Forelimb muscle (tissue), 1 donor: ENCODE measurements at places on chromosomes 6 and 20.
A peak's percentile ranks its signal among the peaks of the same experiment; 100 is the strongest.

GRCh38 chr20:2403291-2404052 lies 22.8 kb downstream of the TGM6 start:
- DNase-seq = no peak

- DNase-seq = no peak
Measured at GRCh38 chr6:123329337-123329736, 307.4 kb downstream of the TRDN start.

DNA sequence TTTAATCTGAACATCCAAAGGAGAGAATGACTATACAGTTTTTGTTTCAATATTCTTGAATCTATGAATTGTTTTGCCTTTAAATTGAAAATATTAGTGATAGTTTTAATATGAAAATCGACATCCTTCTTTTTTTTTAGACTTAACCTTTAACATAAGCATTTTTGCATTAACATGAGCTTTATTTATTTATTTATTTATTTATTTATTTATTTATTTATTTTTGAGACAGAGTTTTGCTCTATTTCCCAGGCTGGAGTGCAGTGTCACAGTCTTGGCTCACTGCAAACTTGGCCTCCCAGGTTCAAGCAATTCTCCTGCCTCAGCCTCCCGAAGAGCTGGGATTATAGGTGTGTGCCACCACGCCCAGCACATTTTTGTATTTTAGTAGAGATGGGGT lies 27.6 kb downstream of the GJA1 start:
- DNase-seq = no peak

DNA sequence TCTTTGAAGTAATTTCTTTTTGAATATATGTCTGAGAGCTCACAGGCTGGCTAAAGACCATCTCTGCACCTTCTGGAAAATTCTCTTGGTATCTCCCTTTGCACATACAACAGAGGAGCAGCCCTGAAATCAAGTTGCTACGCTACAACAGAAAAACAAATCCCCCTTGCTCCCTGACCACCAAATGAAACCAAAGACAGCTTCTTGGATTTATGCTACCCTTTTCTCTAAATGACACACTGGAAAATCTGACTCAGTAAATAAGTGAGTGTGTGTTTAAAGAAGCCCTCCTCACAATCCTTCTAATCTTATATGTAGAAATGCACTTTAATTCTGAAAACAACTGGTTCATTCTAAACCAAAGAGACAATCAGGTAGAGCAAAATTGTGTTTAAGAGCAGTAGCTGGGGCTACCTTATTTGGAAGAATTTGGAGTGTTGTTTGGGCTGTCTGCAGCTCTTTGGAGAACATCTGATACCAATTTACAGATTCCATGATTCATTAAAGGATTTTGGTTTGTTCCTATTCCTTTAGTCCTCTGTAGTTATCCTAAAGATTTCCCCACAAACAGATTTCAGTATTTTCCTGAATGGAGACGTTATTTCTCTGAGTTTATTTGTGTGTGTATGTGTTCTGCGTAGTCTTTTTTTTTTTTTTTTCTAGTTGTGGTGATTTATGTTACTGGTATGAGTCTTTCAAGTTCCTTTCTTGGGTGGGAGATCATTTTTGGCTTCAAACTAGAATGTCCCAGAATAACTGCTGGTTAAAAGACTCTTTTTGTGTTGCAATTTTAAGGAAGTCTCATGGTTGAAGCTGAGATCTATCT lies 36.4 kb upstream of the UTRN start:
- peak; percentile 72 for DNase-seq

GRCh38 chr6:160039441-160039840 lies 70.6 kb downstream of the IGF2R start:
- DNase-seq = no peak

- no peak for DNase-seq
Measured at GRCh38 chr6:30327232-30327746, 562 bp downstream of the TRIM39 start.

DNA sequence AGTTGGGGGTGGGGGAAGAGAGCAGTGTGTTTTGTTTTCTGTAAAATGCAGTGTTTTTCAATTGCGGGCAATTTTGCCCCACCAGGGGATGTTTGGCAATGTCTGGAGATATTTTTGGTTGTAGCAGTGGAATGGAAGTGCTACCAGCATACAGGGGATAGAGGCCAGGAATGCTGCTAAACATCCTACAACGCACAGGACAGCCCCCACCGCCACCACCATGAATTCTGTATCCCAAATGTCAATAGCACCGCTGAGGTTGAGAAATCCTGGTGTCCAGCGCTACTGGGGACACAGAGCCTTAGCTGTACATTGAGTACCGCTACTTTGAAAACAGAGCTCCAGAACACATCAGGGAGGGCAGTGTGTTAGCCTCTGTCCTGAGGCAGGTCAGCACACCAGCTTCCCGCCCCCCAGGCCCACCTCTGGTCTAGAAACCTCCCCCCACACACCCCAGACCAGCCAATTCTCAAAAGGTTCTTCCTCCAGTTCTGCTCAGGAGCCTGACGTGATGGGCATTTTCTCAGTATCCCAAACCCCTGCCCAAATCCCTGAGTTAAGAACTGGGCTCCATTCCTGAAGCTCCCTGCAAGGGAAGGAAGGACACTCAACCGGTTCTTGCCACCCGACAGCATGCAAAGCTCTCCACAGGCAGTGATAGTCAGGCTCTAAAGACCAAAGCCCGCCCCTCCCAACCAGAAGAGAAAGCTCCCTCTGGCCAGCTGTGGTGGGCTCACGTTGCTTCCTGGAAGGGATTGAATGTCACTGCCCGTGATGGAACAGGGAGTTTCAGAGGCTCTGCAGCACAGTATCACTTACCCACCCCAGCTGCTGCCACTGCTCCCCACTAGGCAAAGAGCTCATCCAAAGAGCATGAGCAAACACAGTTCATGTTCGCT lies 321.5 kb upstream of the JARID2 start:
- no peak for DNase-seq

GRCh38 chr20:59703046-59703445 lies 98.7 kb downstream of the PHACTR3 start:
- no peak for DNase-seq

DNA sequence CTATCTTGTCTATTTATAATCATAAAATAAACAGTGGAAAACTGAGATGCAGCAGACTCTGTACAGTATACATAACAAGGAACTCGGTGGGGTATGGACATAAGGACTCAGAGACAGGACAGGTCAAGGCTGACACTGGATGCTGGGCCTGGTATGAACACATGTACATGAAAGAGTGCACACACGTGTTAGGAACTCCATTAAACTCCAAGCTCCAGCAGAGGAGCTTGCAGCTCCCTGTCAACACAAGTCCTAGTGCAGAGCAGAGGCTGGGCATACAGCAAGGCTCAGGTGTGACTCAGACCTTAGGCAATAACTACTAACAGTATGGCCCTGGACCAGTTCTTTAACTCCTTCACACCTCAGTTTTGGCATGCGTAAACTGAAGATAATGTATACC lies 17.1 kb downstream of the NAPB start:
- DNase-seq = no peak

GRCh38 chr20:35116258-35116657 lies 23.7 kb upstream of the TRPC4AP start:
- no peak for DNase-seq

DNA sequence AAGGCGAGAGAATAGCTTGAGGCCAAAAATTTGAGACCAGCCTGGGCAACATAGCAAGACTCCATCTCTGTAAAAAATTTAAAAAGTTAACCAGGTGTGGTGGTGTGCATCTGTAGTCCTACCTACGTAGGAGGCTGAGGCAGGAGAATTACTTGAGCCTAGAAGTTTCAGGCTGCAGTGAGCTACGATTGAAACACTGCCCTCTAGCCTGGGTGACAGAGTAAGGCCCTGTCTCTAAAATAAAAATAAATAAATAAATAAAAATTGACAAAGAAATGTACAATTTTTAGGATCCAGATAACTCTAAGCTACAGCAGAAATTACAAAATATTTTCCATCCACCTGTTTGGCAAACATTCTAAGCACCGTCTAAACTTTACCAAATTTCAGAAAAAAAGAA lies 941.0 kb upstream of the ADGRB3 start:
- no peak for DNase-seq

GRCh38 chr6:32439602-32440214 lies at the start of gene HLA-DRA:
Gene HLA-DRA (plus strand): TSS chr6:32439887. CDS start chr6:32439951, 64 bp downstream.
- no peak for DNase-seq

GRCh38 chr6:120383681-120384080 lies 950.6 kb downstream of the TBC1D32 start:
- DNase-seq = no peak

DNA sequence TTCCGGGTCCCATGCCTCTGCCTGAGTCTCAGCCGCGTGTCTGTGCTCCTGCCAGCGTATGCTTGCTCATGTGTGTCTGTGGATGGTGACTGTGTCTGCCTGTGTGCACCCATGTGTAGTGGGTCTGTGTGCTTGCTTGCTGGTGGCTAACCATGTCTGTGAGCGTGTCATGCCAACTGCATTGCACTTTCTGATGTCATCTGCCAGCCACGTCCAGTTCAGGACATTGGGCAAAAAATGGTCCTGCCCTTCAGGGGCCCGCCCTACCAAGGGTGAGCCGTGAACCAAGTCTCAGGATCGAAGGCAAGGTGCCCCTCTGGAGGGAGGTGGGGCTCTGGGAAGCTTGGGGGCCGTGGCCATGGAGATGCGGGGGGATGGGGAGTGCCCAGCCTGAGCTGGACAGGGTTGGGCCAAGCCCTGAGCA lies 9.4 kb upstream of the ZBTB46 start:
- DNase-seq = no peak

DNA sequence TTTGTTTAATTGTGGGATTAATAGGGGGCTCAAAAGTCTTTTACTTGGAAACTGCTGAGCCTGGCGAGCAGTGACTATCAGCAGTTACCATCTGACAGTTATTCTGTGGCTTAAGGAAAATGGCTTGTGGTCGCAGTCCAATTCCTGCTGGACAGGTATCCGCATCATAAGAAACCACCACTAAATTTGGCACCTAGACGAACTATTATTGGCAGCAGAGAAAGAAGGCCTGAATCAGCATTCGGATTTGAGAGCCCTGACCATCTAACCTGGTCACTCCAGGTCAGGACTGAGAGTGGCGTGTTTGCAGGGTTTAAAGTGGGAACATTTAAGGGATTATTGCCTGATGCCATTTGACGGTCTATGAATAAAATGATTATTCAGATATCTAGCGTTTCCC lies 146.4 kb downstream of the RPS12 start:
- no peak for DNase-seq

GRCh38 chr6:112004201-112005012 lies 49.5 kb upstream of the CCN6 start:
- DNase-seq = no peak

- DNase-seq = no peak
Measured at GRCh38 chr6:43924222-43924702, 154.3 kb downstream of the VEGFA start.

DNA sequence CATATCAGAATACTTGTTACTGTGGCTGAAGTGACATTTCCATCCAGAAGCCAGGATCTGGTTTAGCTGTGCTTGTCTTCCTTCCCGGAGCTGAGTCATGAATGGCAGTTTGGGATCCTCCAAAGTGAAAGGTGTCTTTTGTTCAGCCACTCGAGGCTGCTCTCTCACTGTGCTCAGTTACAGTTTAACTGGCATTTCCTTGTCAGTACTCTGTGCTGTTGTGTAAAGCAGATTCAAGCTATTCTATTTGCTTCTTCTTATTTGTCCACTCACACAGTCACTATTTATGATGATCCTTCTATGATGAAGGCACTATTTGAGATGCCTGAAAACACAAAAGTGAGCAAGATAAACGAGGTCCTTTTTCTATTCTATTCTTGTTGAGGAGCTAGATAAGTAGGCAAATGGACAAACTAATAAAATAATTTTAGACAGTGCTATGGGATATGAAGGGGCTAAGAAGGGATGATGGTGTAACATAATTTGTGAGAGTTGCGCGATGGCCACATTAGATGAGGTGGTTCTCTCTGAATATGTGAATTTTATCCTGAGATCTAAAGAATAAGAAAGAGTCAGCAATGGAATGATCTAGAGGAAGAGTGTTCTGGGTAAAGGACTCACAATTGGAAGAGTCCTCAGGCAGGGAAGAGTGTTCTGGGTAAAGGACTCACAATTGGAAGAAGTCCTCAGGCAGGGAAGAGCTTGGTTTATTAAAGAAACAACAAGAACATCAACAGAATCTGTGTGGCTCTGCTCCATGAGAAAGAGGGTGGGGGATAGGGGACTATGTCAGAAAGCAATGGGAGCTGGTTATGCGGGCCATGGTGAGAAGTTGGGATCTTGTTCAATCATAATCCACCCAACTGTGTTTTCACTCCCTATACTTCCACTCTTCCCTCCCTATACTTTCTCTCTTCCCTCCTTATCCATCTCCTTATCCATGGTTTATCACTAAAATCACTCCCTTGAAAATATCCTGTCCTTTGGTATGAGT lies 40.1 kb downstream of the CYP24A1 start:
- DNase-seq = no peak

DNA sequence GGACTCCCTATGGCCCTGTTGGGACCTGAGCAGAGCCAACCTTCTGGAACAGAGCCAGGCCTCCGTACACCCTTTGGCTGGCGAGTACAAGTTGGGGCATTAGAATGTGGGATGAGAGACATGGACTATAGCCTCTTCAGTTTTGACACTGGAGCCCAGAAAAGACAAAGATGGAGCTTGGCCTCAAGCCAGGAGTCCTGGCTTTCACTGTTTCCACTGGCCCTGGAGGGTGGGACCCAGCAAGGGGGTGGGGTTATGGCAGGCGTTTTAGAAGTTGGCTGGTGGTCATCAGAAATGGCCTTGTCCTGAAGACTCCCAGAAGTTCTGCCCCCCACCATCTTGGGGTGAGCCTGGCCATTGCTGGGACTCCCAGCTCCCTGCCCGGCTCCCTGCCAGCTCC lies 21.8 kb downstream of the ITPR3 start:
- no peak for DNase-seq

GRCh38 chr6:126886106-126886505 lies 232.4 kb upstream of the RSPO3 start:
- no peak for DNase-seq

DNA sequence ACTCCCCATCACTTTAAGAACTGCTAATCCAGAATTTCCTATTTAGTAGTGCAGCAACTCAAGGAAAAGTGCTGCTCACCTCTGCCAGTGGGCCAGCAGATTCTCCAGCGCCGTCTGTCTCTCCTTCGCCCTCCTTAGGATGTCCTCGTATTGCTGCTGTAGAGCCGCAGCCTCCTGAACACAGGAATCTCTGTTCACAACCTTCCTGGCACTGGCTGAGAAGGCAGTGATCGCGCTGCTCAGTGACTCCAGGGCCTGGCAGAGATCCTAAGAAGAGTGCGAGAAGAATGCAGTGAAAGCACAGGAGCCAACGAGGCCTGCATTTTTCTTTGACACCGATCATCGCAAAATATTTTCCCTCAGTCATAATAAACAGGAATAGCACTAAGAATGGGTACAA lies 209.0 kb downstream of the SYNE1 start:
- no peak for DNase-seq

- no peak for DNase-seq
Measured at GRCh38 chr6:143000811-143001210, 55.8 kb upstream of the HIVEP2 start.

- no peak for DNase-seq
Measured at GRCh38 chr20:24629668-24630067, 160.2 kb downstream of the SYNDIG1 start.

- DNase-seq = no peak
Measured at GRCh38 chr6:154998855-154999254, 3.7 kb downstream of the TIAM2 start.
